ENCODE measurements at places on chromosomes 2 and 18.

- DNase-seq = no peak
These were observed 10.0 kb upstream of the STPG4 start for GRCh38 chr2:47165001-47165555.

DNA sequence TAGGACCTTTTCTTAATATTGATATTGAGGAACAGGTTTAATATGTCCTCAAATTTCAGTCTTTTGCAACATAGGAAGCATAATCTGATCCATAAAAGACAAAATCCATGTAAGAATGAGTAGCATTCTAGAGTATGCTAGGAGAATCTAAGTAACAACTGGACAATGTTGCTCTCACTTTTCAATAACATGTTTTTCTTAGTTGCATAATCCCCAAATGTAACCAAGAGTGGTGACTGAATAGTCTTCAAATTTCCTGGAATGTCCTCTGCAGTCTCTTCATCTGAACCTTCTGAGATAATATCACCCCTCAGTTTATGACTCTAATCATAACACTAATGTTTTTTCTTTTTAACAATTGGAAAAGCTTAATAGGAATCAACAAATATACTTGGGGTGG is 110.0 kb upstream of the ZEB2 start:
- DNase-seq = no peak

- no peak for DNase-seq
These were observed 58.1 kb upstream of the PELI1 start for GRCh38 chr2:64202206-64202845.

DNA sequence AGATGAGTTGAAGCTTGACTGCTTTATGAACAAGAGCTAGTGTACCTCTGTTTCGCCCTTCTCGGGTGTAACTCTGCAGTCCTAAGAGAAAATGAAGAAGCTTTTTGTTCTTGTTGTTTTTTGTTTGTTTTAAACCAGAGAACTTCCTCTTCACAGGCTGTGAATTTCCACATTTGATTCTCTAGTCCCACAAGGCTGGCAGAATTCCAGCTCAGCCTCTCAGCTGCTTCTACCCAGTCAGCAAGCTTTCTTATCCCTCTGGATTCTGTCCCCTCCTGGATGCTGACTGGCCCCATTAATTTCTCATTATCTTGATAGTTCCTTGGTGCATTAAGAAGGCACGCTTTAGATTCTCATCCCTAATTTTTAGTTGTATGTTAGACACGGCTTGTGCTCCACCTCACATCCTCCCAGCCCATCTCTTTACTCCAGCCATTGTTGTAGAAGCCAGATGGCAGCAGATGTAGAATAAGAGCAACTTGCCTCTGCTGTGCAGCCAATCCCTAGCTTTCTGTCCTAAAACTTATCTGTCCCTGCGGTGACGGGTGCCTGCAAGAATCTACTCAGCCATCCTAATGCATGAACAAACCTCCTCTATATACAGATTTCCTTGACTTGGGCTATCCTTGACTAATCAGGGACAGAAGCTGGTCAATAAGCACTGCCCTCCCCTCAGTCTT is 12.3 kb upstream of the RESP18 start:
- DNase-seq = no peak

- no peak for DNase-seq
These were observed 99.4 kb upstream of the IL1R2 start for GRCh38 chr2:101892377-101892776.

- DNase-seq = no peak
These were observed 1.4 kb upstream of the GALNT13 start for GRCh38 chr2:153870308-153870707.

- DNase-seq = no peak
These were observed 14.8 kb downstream of the SERPINE2 start for GRCh38 chr2:224024270-224024669.

All from SW 1271 (cell line).